ENCODE measurements at places on chromosomes 11 and 22.

- DNase-seq, result no peak
These were observed 26.9 kb downstream of the ARFGAP3 start for GRCh38 chr22:42830161-42830560.

DNA sequence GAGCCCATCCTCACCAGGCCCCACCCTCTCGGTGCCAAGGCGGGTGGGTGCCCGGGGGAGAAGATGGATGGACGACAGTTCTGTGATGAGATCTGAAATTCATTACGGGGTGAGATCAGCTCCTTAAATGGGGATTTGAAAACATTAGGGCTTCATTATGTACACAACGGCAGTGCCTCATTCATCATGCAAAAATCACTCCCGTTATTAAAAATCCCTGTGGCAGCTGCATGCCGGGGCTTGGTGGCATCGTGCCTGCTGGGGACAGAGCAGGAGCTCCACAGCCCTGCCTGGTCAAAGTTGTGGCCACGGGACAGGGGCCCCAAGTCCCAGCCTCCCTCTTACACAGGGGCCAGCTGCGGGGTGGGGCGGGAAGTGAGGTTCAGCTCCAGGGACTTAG, 20.2 kb downstream of the OTUB1 start:
- DNase-seq, result no peak

DNA sequence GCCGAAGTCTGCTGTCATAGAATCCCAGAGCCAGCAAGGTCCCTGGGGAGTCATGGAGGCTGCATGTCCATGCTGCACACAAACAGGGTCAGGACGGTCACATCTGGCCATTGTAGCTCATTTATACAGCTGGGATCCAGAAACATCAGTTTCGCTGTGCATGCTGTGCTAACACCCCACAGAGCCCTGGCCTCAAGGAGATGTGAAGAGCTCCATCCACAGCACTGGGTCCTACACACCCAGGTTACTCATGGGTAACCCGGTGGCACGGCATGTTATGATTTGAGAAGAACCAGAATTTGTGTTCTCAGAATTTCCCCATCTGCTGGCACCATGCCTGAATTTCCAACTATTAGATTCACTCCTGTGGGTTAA, 146.3 kb upstream of the ARHGAP20 start:
- DNase-seq, result no peak

GRCh38 chr11:61476371-61476770, 32.2 kb upstream of the LRRC10B start:
- no peak for DNase-seq

DNA sequence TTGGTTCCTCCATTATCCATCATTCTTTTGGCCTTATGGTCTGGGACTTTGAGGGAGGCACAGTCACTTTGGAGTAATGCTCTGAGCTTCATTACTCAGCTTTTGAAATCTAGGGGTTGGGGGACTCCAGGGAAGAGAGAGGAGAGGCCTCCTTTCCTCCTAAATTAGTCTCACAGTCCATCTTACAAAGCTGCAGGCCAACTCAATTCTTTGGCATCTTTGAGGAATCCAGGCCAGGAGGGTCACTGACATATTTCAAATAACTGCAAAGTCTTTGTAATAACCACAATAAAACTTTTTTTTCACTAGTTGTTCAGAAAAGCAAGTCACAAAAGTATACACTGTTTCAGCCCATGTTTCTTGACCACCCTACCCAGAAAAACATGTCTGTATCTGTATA, 73.3 kb upstream of the FAR1 start:
- DNase-seq, result no peak

DNA sequence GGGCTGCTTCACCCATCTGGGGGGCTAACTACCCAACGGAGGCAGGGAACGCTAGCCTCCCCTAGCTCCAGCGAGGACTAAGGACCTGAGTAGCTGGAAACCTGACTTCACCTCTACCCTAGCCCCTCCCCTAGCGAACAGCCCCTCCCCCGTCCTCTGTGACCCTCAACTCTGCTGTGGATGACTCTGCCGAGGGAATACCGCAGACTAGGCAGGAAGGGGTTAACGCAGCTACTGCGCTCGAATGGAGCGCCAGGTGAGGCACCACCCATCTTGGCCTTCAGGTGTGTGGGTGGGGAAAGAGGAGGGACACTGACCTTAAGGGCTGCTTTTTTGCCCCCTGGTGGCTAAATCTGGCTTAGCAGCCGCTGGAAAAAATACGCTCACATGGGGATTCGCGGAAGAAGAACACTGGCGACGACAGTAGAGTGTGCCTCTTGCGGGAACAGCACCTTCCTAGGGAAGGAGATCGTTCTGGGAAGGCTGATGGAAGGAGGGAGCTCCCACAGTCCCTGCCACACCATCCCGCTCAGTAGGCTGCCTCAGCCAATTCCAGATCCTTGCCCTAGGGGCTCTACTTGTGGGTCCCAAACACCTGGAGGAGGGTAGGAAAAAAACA, 4.5 kb upstream of the BCL9L start:
- DNase-seq, result peak; percentile 46

- DNase-seq, result no peak
These were observed 9.2 kb upstream of the ANO1 start for GRCh38 chr11:70068950-70069349.

DNA sequence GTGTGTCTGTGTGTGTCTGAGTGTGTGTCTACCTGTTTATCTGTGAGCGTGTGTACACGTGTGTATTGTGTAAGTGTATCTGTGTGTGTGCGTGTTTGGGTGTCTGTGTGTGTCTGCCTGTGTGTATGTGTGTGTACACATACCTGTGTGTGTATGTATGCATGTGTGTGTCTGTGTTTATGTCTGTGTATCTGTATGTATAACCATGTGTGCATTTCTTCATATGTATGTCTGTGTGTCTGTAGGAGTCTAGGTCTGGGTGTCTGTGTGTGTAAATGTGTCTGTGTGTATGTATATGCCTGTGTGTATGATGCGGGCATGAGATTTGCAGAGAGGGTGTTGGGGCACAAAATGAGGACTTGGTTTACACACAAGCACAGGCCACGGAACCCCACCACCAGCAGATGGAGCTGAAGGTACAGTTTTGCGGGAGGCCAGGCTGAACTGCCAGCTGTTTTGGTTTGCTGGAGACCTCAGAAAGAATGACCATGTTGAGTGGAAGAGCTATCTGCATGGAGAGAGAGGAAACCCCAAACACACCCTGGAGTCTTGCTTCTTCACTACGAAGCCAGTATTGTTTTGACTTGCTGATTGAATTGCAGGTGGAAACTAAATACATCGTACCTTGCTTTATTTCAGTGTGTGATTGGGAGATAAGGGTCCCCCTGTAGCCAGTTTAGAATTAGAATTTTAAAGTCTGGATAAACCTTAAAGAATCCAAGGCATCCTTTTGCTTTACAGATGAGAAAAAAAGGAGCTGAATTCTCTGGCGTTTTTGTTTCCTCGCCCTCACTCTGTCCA, 497.2 kb downstream of the NTM start:
- DNase-seq, result peak; percentile 2

Data from bone marrow (tissue), 2 donors.